ENCODE measurements at places on chromosomes 4 and X.

DNA sequence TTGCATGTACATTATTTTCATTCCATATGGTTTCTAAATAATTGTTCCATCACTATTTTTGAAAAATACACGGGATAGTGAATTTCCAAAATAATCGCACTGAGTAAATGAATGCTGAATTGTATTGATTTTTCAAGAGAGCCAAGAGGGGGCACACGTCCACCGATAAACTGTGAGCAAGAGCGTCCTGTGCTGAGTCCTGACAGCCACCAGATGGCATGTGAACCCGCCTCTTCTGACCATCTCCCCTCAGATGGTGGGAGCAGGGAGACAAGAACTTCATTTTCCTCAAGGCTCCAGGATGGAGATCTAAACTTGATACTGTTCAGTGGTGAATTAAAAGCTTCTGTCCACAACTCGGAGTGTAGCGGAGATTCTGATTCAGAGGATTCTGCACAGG lies 30.6 kb upstream of the IL9R start:
- no peak for DNase-seq
- H3K27me3 ChIP-seq, result no peaks in the 10 kb centered on the region
- no peaks in the 10 kb centered on the region for H3K36me3 ChIP-seq
- H3K4me1 ChIP-seq, result no peaks in the 10 kb centered on the region
- no peak overlapping the region for H3K27ac ChIP-seq

DNA sequence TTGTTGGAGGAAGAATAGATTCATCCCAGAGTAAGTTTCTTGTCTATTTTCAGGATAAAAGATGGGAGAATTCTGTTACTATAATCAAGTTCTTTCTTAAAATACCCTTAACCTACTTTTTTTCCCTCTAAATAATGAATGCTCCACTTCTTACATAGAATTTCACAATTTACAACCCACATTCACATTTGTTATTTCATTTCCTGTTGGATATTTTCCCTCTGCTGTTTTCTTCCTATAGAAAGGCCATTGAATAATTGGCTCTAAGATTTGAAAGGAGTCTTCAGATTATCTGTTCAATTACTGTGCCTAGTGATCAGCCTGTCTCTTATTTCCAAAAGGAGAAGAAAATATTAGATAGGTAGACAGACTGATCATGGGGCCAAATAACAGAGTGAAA lies 79.7 kb downstream of the CPE start:
- no peaks in the 10 kb centered on the region for H3K27me3 ChIP-seq
- H3K4me1 ChIP-seq, result no peaks in the 10 kb centered on the region
- H3K27ac ChIP-seq, result no peak overlapping the region
- no peaks in the 10 kb centered on the region for H3K36me3 ChIP-seq
- no peak overlapping the region for H3K4me3 ChIP-seq

DNA sequence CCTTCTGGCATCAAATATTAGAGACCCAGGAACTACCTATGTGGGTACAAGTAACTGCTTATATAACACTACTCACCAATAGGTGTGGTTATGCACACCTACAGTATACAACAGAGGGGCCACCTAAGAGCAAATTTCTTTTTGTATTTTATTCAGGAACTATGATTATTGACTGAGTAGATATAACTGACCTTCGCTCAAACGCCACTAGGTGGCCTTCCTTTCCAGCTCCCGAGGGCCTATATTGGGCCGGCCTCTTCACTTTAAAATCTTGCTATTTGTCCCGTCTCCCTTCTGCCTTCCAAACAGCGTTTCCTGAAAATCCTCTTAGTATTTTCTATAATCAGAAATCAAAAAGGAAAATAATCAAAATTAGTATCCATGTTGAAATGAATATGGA lies 19.9 kb upstream of the PABPC5 start:
- DNase-seq, result no peak
- no peaks in the 10 kb centered on the region for H3K36me3 ChIP-seq
- no peaks in the 10 kb centered on the region for H3K4me1 ChIP-seq
- no peak overlapping the region for H3K27ac ChIP-seq
- no peaks in the 10 kb centered on the region for H3K27me3 ChIP-seq
- no peak overlapping the region for H3K4me3 ChIP-seq

GRCh38 chrX:41604177-41604576 lies 84.6 kb upstream of the GPR34 start:
- no peak overlapping the region for H3K27ac ChIP-seq
- H3K4me3 ChIP-seq, result no peak overlapping the region
- H3K4me1 ChIP-seq, result no peaks in the 10 kb centered on the region
- no peaks in the 10 kb centered on the region for H3K36me3 ChIP-seq
- no peak for DNase-seq

DNA sequence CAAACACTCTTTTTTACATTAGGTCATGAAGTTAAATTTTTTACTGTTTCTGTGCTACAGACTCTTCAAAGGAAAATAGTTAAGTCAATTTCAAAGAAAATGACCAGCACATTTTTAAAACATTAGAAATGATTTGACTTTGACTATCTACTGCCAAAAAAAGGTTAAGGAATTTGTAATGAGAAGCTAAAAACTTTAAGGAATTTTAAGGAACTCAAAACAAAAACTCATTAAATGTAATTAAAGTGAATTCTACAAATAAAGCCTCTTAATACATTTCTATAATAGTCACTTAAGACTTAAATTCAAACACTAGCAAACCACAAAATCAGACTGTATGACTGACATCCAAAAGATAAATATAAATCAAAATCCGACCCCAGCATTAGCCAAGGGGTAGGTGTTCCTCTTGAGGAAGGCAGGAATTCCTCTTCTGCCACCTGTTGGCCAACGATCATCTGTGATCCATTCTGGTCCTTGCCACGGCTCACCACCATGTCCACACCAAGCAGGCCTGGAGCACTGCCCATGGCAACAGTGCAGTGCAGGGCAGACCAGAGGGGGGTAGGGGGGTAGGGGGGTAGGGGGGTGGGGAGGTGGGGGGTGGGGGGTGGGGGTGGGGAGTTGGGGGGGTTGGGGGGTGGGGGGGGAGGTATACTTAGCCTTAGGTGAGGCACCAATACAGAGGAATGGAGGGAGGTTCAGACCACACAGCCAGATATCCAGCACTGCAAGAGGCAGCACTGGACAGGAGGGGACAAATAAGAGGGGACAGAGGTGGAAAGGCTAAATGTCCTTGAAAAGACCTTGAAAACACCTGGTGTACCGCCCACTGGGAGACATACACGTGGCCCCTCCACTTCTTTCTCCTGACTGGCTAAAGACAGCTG lies 287.4 kb downstream of the CHIC1 start:
- peak overlapping the region; percentile 73 for H3K27ac ChIP-seq
- H3K27me3 ChIP-seq, result no peaks in the 10 kb centered on the region
- H3K4me3 ChIP-seq, result peak overlapping the region; percentile 67
- no peak for DNase-seq
- peaks cover 19% of the 10 kb centered on the region for H3K4me1 ChIP-seq

DNA sequence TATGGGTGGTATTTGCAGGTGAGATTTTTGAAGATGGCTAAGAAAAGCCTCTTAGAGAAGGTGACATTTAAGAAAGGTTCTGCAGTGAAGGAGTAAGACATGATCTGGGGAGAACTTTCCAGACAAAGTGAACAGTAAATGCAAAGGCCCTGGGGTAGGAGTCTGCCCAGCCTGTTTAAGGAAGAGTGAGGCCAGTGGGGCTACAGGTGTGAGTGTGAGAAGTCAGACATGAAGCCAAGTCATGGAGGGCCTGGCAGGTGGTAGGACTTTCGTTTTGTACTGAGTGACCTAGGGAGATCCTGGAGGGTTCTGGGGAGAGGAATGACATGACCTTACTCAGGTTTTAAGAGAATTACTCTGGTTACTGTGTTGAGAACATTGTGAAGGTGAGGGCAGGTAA lies 21.5 kb downstream of the COQ2 start:
- no peak overlapping the region for H3K27ac ChIP-seq
- H3K4me1 ChIP-seq, result peaks cover 9% of the 10 kb centered on the region
- H3K4me3 ChIP-seq, result no peak overlapping the region
- H3K27me3 ChIP-seq, result no peaks in the 10 kb centered on the region

DNA sequence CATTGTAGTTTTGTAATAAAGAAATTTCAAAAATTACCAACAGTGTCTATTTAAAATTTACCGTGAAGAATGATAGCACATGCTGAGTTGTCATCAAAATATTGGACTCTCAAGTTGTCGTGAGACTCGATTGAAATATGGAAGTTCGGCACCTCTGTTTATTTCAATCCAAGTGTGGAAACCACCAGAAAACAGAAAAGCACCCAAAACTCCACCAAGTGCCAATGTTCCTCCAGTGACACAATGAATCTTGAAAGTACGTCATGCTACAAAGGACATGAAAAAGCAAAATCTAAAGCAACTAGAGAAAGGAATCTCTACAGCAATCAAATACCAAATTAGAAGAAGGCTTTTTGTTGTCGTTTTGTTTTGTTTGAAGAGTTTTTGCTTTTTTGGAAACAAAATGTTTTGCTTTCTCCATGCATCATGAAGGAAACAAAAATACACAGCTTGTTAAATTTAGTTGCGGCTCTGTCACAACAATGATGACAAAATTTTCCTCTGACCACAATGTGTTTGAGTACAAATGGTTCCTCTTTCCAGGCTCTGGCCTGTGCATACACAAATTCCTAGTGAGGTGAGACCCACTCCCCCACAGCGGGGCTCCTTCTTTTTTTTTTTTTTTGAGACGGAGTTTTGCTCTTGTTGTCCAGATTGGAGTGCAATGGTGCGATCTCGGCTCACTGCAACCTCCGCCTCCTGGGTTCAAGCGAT lies 9.6 kb upstream of the IL13RA1 start:
- DNase-seq, result no peak
- H3K4me3 ChIP-seq, result no peak overlapping the region
- H3K4me1 ChIP-seq, result no peaks in the 10 kb centered on the region
- no peaks in the 10 kb centered on the region for H3K36me3 ChIP-seq
- H3K27me3 ChIP-seq, result no peaks in the 10 kb centered on the region

GRCh38 chr4:122899682-122900081 lies 22.7 kb downstream of the NUDT6 start:
- no peak overlapping the region for H3K27ac ChIP-seq
- H3K27me3 ChIP-seq, result no peaks in the 10 kb centered on the region
- no peak for DNase-seq
- no peaks in the 10 kb centered on the region for H3K4me1 ChIP-seq

DNA sequence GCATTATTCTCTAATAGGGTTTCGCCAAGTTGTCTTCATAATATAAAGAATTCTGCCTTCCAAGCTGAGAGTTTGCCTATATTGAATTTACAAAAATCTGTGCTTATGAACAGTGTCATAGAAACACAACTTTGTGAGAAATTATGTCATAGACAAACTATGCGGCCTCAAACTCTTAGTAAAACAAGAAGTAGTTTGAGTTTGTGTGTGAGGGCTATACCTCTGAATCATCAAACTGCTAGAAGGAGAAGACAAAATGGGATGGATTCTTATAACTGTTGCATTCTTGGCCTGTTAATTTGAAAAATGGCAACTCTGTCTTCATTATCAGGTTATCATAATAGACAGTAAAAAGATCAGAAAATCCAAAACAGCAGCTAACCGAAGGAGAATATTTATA lies 46.1 kb upstream of the NAP1L5 start:
- no peak overlapping the region for H3K4me3 ChIP-seq
- H3K27ac ChIP-seq, result no peak overlapping the region
- no peaks in the 10 kb centered on the region for H3K27me3 ChIP-seq
- peaks cover 42% of the 10 kb centered on the region for H3K36me3 ChIP-seq
- DNase-seq, result no peak

DNA sequence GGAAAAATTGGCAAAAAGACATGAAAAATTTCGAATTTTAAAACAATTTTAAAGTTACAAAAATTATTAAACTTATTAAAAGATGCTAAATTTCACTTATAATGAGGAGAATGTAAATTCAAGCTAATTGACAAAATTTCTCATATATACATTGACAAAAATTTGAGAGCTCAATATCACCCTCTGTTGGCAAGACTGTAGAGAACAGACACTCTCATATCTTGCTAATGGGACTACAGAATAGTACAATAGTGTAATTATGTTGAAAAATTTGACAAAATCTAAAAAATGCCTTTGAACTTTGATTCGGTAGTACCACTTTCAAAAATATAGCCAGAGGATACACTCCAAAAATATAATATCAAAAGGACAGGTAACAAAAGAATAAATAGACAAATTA lies 29.8 kb downstream of the DCAF8L2 start:
- no peaks in the 10 kb centered on the region for H3K27me3 ChIP-seq
- H3K4me3 ChIP-seq, result no peak overlapping the region
- H3K4me1 ChIP-seq, result no peaks in the 10 kb centered on the region
- no peak for DNase-seq

- H3K27ac ChIP-seq, result peak overlapping the region; percentile 23
- DNase-seq, result no peak
- H3K4me1 ChIP-seq, result peaks cover 15% of the 10 kb centered on the region
- no peaks in the 10 kb centered on the region for H3K27me3 ChIP-seq
- no peak overlapping the region for H3K4me3 ChIP-seq
These were observed 10.4 kb downstream of the MAD2L1 start for GRCh38 chr4:120056246-120056645.

DNA sequence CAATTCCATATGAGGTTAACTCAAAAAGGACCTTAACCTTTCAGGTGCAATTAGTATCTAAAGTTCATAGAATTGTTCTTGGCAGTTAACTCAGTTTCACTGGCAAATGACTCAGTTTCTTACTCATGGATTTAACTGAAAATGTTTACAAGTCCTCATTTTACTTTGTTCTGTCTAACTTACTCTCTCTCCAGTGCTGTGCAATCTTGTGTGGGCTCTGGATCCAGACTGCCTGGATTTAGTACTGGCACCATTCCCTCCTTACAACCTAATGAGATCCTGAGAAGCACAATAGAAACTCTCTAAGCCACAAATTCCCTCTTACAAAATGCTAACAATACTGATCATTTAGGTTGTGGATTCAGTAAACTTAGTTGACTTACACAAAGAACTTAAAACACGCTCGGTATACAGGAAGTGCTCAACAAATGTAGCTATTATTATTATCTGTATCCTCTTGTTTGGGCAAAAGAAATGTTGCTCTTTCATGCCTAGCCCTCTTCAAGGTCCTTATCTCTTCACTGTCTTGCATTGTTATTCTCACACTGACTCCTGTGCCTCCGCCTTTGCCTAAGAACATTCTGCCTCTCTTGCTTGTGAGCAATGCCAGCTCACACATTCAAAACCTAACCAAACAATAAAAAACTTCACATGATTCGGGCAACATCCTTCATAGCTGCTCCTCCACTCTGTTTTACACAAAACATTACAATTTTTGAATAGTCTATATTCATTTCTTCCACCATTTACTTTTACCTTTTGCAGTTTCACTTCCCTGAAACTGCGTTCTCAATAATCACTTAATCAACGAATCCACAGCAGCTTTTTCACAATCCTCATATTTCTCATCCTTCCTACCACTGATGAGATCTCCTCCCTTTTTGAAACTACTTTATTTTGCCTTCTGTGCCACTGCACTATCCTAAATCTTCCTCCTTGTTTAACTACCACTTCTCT lies 91.8 kb downstream of the PDE5A start:
- H3K27me3 ChIP-seq, result no peaks in the 10 kb centered on the region
- no peak for DNase-seq
- H3K4me3 ChIP-seq, result no peak overlapping the region
- no peaks in the 10 kb centered on the region for H3K36me3 ChIP-seq

- peaks cover 7% of the 10 kb centered on the region for H3K36me3 ChIP-seq
- no peaks in the 10 kb centered on the region for H3K4me1 ChIP-seq
- H3K27me3 ChIP-seq, result no peaks in the 10 kb centered on the region
- no peak overlapping the region for H3K4me3 ChIP-seq
These were observed 28.8 kb downstream of the PPP2R3B start for GRCh38 chrX:357693-358471.

GRCh38 chr4:117771647-117772337 lies 262.5 kb upstream of the NDST3 start:
- no peak overlapping the region for H3K4me3 ChIP-seq
- H3K4me1 ChIP-seq, result no peaks in the 10 kb centered on the region
- H3K36me3 ChIP-seq, result no peaks in the 10 kb centered on the region
